ENCODE measurements at places on chromosomes 7 and 10. TPM values are rescaled to one million over a fixed set of nuclear protein-coding genes. Genes with fewer than 3 reads are reported as not detected.
A peak's percentile ranks its signal among the peaks of the same experiment; 100 is the strongest.

The DMBT1 gene
- 289 TPM for total RNA-seq

The IFIT1 gene
- 49.0 TPM for total RNA-seq

The ZNF365 gene
- total RNA-seq = 1.4 TPM

- DNase-seq = peak; percentile 1
Observed at GRCh38 chr7:52009181-52009580, 692.6 kb upstream of the COBL start.

GRCh38 chr10:34854147-34854601 lies 39.1 kb upstream of the PARD3 start:
- DNase-seq = peak; percentile 26

DNA sequence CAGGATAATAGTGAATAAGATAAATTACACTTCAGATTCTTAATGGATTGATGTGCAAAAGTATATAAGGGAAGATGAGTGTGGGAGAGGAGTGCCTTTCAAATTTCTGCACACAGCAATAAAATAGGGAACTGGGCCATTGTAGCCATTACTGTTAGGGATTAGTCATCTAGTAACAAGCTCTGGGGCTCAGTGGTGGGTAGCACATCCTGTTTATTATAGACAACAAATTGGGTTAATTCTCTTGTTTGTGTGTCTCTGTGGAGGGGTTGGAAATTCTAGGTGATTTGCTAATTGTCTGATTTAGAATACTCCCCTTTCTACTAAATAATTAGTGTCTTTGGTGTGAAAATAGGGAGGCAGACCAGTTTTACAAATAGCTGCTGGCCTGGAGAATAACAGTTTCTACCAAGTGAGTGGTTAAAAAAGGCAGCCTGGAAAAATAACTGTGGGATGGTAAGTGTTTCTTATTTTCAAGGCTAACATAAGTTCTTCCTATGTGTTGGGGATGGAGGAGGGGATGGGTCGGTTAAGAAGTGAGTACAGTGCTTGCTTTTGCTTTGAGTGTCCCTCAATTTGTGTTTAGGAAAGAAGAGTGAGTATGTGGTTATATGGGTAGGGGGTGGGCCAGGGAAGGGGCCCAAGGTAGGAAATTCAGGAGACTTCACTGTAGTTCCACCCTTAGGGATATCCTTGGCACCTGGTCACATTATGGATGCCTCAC lies 43.3 kb upstream of the TMEM248 start:
- no peak for DNase-seq

GRCh38 chr10:1603181-1603580 lies 134.1 kb downstream of the ADARB2 start:
- DNase-seq = no peak

GRCh38 chr7:47634273-47634672 lies 52.4 kb upstream of the TNS3 start:
- no peak for DNase-seq

DNA sequence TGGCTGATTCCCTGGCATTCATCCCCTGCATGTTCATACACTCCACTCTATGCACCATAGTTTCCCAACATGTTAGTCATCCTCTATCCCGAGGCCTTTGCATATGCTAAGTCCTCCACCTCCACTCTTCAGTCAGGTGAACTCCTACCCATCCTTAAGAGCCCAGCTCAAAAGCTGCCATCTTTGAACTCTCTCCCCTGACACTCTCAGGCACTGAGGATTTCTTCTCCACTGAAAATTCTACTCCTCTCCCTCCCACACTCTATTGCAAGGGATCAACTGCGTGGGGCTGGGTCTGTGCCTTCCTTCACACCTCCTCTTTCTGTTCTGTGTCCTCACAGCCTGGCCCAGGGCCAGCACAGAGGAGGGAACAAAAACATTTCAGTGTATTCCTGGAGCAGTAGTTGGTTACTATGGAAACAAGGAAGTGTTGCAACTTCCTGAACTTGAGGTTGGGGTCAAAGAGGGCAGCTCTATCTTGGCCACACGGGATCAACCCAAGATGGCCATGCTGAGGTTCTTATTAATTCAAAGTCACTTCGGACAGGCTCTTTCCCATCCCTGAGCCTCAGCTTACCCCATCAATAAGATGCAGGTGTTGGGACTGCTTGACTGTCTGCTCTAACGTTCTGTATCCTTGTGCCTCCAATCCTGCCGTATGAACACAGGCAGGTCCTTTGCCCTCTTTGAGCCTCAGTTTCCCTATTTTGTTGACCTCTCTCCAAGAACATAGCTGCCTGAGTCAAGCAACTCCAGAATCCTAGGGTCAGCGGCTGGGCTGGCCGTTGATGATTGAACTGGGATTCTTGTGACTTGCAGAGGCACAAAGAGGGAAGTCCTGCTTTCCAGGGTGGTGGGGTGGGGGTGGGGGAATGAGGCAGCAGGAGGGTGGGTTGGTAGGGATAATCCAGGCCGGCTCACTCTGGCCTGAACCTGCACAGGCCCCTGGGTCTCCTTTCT lies 15.5 kb downstream of the ZMIZ1 start:
- peak; percentile 66 for DNase-seq

DNA sequence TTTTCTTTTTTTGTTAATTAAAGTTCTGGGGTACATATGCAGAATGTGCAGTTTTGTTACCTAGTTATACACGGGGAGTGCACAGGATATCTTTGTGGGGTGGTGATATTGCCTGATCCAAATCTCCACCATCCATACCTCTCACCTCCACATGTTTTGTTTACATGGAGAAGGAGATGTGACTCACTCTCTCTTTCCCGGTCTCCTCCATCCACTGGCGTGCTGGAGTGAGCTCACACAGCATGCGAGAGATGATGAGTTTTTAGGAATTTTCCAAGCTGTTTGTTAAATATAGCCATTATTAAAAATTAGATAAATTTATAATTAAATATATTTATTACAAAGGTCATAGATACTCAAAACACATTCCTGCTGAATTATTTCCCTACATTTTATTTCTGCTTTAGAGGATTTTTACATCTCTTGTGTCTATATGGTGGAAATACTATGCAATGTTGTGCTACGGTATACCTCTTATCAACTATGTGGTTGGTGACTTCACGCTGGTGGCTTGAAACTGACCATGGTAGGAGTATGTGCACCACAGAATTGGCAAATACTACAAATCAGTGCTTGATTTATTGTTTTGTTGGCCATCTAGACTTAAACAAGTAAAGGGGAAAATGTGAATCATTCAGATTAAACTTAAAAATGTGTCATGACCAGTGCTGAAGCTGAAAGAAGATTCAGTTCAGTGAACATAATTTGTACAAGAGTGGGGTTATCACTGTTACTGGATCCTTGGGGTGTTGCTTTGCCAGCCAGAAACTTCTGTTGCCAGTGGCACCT lies 107.9 kb upstream of the FAM180A start:
- no peak for DNase-seq

GRCh38 chr7:96508371-96508770 lies 186.5 kb upstream of the SLC25A13 start:
- DNase-seq = no peak

DNA sequence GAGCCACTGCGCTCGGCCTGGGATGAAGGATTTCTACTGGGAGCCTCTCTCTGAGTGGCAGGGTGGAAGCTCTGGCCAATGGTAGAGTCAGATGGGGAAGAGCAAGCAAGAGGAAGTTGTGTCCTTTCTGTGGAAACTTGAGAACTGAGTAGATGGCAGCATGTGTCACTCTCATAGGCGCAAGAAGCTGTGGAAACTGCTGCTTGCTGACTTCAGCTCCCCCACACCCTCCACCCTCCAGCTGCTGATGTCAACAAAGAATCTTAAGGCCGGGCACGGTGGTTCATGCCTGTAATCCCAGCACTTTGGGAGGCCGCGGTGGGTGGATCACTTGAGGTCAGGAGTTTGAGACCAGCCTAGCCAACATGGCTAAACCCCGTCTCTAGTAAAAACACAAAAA lies 39.8 kb upstream of the SRGN start:
- peak; percentile 92 for DNase-seq

Data from myocyte (in vitro differentiated cells).